ENCODE measurements at places on chromosomes 16 and 17.

DNA sequence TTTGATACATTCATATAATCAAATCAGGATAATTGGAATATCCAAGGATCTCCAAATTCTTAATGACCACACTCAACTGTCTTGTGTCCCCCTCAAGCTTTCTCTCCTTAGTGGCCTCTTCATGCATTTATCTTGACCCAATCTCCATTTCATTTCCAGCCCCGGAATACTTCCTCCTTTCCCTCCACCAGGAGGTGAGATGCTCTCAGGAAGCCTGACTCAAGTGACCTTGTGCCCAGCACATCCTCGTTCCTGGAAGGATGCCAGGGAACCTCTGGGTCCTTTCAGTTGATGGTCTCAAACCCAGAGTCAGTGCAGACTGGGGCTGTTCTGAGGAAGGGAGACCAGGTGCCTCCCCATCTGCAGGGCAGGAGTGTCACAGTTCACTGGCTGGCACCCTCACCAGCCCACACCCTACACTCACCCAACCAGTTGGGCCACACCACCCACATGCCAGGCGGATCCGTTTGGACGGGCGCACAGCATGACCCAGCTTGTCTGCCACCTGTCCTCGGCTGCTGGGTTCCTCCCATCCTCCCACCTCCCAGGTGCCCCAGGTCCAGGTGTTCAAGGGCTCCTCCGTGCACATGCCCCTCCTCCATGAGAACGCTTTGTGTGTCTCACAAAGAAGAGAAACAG lies 14.0 kb upstream of the EMP2 start:
- DNase-seq, result no peak

GRCh38 chr16:29784901-29785500 lies 5.5 kb upstream of the KIF22 start:
- DNase-seq, result peak; percentile 20

DNA sequence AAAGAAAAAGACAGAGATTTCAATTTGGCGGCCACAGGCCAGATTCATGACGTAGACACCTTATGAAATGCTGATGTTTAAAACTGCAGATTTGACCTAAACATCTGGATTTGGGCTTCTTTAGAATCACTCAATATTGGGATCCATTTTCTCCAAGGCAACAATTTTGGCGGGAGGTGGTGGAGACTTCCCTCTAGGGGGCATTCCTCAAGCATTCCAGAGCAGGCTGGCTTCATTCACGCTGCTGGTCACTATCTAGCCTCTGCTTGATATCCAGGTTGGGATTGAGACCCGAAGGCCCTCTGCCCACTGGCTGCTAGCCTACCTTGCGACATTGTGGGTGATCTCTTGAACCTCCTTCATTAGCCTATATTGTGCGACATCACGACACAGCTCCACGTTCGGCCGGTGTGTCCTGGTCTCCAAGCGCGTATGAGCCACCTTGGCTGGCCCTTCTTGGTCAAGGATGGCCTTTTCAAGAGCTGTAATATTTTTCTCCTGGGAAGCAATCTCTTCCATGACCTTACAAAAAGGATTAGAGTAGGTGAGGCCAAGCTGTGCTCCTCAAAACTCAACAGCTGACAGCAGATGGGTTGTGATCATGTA lies 24.5 kb downstream of the FBXO39 start:
- no peak for DNase-seq

- no peak for DNase-seq
These were observed 36.4 kb downstream of the CDK5R1 start for GRCh38 chr17:32523017-32523680.

DNA sequence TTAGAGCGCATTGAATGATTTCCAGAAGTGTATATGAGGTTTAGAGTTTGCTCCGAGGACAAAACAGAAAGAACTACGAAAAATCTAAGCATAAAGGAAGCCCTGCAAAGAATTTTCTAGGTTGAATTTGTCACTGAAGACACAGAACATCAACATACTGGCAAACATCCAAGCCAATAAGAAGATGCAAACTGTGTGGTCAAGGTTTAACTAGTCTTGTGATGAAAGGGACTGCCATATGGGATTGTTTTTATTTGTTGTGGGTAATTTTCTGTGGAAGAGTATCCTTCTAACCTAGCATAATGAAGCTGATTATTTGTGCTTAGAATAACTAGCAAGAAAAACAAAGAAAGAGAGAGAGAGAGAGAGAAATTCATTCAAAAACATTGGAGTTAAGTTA lies 492.0 kb upstream of the ERCC4 start:
- DNase-seq, result no peak

DNA sequence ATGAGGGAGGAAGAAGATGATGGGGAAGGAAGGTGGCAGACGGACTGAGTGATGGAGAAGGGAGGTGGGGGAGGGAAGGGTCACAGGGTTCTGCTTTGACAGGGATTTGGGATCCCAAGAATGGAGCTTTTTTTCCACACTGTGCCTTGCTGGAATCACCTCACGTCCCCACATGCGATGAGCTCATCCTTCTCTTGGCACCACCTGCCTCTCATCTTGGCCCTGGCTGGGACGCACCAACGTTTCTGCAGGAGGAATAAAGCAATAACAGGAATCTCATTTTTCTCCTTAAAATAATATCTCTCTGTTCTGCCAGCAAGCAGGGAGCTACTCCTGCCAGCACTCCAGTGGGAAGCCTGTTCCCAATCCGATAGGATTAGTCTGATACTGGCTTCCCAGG lies 47.8 kb downstream of the MEOX1 start:
- no peak for DNase-seq

DNA sequence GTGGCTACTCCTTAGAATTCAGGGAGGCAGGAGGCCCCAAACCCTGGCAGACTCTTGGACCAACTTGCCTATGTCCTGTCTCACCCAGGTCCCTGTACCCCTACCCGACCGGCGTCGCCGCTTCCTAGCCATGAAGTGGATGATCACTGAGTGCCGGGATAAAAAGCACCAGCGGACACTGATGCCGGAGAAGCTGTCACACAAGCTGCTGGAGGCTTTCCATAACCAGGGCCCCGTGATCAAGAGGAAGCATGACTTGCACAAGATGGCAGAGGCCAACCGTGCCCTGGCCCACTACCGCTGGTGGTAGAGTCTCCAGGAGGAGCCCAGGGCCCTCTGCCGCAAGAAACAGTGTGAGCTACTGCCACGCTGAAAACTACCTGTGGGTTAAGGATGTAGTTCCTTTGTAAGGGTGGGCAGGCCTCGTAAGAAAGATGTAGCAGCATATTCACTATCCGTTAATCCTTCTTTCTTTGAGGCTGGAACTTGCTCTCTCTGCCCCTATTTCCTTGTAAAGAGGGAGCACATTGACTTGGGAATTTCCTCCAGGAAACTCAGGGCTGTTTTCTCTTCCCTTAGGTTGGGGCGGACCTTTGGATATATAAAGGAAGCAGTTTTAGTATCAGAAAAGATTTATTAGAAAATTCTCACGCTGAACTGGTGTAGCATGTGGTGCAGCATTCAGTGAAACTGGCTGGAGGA lies 4.1 kb downstream of the MRPS7 start:
- DNase-seq, result no peak

GRCh38 chr17:63919311-63919723 lies 678 bp upstream of the GH1 start:
- no peak for DNase-seq

DNA sequence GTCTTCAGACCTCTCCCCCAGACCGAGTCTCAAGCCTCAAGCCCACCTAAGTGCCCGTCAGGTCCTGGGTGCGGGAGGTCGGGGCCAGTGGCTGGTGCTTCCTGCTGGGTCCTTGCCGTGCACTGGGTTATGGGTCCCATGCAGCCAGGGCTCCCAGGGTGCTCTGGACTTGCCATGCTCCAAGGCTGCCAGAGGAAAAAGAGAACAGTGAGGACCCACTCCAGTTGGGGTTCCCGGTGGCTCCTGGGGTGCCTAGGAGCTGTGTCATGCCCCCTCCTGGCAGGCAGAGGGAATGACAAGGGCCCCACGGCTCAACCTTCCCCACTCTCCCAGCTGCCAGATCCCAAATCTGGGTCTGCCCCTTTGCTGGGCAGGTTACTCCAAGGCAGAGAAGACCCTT lies 3.8 kb downstream of the SNX20 start:
- no peak for DNase-seq

DNA sequence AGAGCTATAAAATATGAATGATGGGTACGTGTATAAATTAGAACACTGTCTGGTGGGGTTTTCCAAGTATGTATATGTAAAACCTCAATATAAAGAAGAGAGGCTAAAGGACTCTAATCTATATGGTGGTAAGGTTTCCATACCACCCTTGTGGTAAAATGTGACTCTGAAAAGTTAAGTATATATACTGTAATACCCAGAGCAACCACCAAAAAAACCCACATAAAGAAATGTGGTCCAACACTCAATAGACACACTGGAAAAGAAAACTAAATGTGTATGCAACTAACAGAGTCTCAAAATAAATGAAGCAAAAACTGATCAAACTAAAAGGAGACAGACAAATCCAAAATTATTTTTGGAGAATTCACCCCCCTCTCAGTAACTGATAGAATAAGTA lies 72.2 kb downstream of the XPO6 start:
- DNase-seq, result no peak

- no peak for DNase-seq
These were observed 81.3 kb downstream of the CBLN1 start for GRCh38 chr16:49200223-49200820.

DNA sequence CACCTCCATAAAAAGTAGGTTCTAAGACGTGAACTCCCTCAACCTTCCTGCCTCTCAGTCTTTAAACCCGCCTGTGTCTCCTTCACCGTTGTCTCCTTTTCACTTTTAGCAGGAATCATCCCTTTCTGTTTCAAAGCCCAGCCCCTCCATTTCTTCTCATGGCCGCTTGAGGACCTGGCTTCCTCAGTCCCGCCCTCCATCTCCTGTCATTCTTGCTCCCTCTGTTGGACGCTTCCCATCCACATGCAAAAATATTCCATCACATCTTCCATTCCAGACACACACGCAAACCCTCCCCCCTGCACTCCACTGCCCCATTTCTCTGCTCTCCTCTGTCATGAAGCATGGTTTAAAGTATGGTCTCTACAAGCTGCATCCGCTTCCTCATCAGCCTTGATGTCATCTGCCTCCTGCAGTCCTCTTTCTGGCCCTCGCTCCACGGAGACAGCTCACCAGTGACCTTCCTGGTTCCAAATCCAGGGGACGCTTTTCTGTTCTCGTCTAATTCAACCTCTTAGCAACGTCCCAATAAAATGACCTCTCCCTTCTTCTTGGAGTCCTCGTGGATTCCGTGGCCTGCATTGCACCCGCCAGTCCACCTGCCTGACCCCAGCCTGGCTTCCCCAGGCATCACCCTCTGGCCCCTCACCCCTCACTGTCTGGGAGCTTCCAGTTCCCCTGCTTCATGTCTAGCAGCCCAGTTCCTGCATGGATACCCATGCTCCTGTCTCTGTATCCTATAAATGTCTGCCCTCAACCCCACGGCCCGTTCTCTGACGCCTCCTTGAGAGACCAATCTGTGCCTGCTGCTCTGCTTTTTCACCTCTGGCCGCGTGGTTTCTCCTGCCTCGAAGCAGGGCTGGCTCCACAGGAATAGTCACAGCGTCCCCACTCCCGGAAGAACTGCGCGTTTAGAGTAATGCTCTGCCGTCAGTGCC lies 26.2 kb downstream of the ANKRD40 start:
- DNase-seq, result peak; percentile 17

DNA sequence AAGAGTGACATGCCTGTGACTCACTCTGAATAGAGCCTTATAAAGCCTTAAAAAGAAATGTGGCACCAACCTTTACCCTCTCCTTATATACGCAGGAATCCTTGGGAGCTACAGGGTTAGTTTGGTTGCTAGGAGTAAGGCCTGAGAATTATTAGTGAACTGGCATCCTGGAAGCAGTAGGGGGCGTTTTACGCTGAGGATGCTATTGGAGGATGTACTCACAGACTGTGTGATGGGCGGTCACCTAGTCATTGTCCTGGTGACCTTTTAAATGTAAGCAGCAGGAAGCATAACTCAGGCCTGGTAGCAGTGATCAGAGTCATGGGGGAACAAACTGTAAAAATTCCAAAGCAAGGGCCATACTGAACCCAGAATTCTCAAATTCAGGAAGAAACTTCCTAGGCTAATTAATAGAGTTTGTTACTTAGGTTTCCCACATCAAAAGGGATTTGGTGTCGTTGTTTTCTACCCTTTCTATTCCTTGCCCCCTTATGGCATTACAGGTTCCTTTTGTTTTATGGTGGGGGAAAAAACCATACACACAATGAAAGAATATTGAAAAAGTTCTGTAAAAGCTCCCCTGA lies 153.8 kb downstream of the SNX11 start:
- no peak for DNase-seq

GRCh38 chr17:35056013-35056412 lies 7.5 kb downstream of the RFFL start:
- no peak for DNase-seq

DNA sequence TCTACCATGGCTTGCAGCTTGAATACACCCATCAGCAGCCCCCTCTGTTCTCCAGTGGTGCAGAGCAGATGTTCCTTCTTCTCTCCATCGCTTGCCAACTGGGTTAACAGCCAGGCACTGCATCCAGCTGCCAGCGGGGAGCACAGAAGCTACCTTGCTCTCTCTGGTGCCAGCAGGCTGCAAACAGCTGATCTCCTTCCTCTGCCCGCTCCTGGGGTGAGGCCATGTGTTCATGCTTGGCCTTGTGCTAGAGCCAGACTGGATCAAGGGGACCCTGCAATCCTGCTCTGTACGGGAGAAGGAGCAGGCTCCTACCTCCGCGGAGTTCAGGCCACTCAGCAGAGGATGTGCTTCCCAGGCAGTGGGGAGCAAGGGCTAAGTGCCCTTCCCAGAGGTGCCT lies 24.1 kb upstream of the ENGASE start:
- DNase-seq, result no peak

- DNase-seq, result no peak
These were observed at the start of gene CBLN1 for GRCh38 chr16:49281480-49281842. TSS of gene CBLN1 (minus strand) at chr16:49281838. CDS start at chr16:49281465, 373 bp downstream.

DNA sequence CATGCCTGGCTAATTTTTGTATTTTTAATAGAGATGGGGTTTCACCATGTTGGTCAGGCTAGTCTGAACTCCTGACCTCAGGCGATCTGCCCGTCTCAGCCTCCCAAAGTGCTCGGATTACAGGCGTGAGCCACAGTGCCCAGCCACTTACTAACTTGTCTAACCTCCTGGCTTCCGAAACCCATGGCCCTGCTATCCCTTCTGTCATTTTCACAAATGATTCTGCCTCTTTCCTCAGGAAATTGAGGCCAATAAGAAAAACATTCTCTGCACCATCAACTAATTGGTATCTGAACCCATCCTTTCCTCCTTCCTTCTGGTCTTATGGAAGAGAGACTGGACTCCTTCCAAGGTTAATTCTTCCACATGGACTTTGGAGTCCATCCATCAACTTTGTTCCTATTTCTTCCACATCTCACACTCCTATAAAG lies 27.9 kb upstream of the TNRC6A start:
- no peak for DNase-seq

DNA sequence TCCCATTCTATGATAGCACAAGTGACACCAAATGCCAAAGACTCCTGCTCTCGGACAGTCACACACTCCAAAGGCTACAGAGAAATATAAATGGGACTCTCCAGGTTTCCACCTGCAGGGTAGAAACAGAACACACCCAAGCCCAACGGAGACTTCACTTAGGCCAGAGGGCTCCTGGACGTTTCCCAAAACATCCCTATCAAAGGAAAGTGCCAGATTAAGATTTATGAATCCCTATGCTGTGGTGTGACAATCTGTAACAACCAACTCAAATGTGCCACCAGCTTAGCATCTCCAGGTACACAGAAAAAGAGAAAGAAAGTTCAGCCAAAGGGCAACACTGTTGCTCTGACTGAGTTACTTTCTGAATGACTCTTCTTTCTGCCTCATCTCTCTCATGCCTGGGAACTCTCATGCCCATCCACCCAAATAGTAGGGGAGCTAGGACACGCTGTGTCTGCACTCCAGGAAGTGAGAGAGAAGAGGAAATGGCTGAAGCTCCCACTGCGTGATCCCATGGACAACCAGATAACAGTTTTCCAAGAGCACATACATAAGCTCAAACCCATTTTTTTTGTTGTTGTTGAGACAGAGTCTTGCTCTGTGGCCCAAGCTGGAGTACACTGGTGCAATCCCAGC lies 49.7 kb downstream of the SMG6 start:
- no peak for DNase-seq
